Thyroid gland (tissue), 4 donors: ENCODE measurements at places on chromosomes 6 and 20. TPM values are rescaled to one million over a fixed set of nuclear protein-coding genes. Genes with fewer than 3 reads are reported as not detected.

The PTGIS gene
- total RNA-seq, result 41.2 TPM

The ZNFX1 gene
- 49.8 TPM for total RNA-seq

The PGC gene
- not detected for total RNA-seq

The PRDM13 gene
- total RNA-seq, result not detected
